Inflammatory macrophage (primary cell): ENCODE measurements at places on chromosomes 7 and 10.

DNA sequence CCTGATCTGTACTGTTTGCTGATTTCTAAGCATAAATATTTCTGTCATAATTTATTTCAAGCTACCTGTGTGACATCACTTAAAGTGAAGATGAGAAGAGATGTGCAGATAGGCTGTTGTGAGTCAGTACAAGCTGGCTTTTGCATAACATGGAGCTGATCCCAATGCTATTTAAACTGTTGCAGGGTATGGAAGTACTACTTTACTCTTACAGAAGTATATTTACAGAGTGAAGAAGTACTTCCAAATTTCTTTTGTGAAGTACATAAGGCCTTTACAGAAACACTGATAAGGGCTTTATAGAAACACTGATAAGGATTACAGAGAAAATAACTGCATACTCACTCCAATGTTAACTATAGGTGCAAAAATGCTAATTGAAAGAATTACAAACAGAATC is 911.6 kb downstream of the LRMDA start:
- DNase-seq, result no peak

DNA sequence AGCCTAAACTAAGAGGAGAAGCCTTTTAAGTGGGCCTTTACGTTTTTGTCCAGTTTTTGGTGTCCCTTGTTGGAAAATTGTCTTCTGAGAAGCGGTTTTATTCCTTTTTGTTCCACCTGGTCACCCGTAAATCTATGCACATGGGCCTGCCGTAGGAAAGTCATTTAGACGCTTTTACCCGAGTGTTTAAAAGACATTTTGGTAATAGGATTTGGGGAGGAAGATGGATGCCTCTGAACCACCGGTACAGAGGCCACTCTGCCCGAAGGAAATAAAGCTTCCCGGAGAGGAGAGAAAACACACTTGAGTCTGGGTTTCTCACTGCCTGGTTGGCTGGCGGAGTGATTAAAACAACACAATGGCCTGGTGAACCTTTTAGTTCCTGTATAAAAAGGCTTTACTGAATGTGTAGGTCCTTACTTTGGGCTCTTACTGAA is 760 bp downstream of the THNSL1 start:
- peak; percentile 16 for DNase-seq

DNA sequence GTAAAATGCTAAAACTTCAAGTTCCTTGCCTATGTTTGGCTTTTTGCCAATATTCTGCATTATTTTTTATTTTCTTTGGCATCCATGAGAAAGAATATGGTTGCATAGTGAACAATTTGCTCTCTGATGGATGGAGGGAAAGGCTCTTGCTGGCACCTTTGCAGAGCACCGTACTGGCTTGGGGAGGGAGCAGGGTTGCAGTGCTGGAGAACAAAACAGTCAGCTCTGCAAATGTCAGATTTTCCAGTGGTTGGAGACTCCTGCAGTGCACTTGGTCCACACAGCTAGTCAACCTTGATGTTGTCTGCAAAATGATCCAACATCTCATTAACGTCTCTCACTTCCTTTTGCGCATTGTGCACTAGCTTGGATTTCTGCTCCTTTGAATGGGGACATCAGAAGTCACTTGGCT is 100.8 kb downstream of the ANLN start:
- DNase-seq, result no peak

GRCh38 chr7:1368184-1368681 is 91.0 kb downstream of the MICALL2 start:
- no peak for DNase-seq

DNA sequence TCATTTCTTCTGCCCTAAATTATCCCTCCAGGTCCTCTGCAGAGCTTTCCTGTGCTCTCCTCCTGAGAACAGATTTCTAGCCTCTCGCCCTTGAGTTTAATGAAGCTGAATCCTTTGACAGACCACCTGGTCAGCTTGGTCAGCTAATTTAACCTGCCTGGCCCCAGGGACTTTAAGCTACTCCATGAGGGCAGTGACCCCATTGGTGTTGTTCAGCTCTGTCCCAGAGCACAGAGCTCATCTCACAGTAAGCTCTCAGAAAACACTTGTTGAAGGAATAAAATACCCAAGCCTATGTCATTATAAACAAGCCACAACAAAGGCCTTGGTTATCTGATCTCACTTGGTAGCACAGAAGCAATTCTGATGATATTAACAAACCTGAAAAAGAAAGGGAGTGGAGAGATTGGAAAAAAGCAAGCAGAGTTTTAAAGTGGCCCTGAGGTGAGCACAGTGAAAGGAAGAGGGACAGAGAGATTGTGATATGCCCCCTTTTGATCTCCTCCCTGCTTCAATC is 24.4 kb downstream of the SLC26A4 start:
- no peak for DNase-seq

DNA sequence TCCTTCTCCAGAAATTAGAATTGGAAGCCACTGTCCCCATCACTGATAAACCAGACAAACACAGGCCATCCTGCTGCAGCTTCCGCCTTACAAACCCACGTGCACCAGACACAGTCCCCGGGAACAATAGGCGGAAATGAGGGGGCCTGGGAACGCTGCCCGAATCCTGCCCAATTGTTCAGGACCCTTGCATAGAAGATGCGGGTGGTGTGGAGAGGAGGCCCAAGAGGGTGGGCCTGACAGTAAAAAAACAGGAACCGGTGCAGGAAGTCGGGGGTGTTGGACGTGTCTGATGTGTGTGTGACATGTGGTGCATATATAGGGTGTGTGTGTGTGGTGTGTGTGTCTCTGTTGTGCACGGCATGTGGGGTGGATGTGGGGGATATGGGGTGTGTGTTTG is 26.5 kb upstream of the CHST15 start:
- peak; percentile 80 for DNase-seq

- DNase-seq, result peak; percentile 4
Observed at GRCh38 chr7:2441430-2442058, 34.7 kb downstream of the GRIFIN start.

- DNase-seq, result no peak
Observed at GRCh38 chr10:73545357-73545756, 45.8 kb downstream of the USP54 start.

DNA sequence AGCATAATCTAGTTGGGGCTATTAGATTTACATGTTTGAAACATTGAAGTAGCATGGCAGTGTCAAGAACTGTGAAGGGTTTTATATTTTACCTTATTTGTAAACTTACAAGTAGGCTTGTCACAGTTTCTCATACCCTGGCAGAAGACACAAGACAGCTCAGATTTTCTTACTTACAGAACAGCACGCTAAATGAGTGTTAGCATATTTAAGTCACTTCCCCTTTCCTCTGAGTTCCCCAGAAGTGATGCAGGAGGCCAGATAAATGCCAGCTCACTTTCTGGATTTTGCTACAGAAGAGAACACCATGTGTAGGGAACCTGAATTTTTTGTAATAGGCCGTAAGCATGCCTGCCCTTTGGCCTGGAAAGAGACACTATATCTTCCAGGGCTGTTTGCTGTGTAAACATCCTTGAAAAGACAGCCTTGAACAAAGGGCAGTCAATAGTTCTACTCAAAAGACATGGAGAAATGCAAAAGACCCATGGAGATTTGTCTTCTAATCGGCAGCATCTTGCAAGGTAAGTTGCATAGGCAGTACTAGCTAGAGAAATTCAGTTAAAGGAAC is 279.1 kb downstream of the PHF14 start:
- no peak for DNase-seq

DNA sequence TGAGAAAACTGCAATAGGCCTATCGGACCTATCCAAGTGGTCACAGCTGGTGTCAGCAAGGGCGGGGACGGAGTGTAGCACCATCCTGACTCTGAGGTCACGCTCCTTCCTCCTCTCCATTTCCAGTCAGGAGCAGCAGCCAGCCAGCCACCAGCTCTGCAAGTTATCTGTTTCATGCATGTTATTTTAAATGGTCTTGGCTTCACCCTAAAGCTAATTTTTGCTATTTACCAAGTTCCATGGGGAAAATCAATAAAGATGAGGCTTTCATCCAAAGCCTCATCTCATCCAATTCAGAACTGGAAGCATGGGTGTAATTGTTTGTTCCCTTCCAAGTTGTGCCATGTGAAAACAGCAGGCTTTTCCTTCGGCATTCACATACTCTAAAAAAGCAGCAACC is 49.3 kb downstream of the ICA1 start:
- DNase-seq, result no peak

DNA sequence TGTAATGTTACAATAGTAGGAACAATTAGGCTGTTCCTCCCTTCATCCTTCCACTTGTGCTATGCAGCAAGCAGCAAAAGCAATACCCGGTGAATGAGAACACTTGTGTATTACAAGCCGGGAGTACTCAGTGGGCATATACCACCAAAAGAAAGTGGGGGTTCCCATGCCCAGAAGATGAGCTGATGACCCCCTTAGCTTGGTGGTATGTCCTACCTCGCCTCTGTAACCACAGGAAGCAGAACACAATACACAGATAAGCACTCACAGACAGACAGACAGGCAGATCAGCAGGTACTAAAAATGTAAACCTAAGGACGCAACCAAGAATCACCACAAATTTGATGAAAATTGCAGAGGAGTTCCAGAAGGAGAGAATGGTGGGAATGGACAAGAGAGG is 15.5 kb upstream of the KIF20B start:
- no peak for DNase-seq

- DNase-seq, result no peak
Observed at GRCh38 chr7:51072281-51072680, 244.3 kb downstream of the COBL start.

DNA sequence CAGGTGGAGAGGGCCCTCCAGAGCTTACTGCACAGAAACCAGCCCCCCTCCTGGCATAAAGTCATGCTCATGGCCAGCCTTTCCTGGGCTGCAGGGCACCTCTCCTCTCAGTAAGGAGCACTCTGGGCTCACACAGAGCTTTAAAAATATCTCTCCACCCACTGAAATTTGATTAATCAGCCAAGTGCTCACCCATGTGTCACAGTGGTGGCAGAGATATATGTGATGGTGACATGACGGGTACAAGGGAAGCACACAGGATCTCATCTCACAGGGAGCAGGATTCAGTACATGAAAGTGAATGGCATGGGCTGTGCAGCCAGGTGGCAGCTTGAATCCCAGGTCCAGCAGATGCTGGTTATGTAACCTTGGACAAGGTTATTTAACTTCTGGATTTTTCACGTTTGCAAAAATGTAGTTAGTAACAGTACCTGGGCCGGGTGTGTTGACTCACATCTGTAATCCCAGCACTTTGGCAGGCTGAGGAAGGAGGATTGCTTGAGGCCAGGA is 144.8 kb downstream of the CALN1 start:
- no peak for DNase-seq

- no peak for DNase-seq
Observed at GRCh38 chr7:116185956-116186355, 24.4 kb upstream of the TES start.

GRCh38 chr7:91020636-91021385 is 243.4 kb upstream of the FZD1 start:
- peak; percentile 1 for DNase-seq

- no peak for DNase-seq
Observed at GRCh38 chr10:120684226-120684625, 166.9 kb upstream of the WDR11 start.

DNA sequence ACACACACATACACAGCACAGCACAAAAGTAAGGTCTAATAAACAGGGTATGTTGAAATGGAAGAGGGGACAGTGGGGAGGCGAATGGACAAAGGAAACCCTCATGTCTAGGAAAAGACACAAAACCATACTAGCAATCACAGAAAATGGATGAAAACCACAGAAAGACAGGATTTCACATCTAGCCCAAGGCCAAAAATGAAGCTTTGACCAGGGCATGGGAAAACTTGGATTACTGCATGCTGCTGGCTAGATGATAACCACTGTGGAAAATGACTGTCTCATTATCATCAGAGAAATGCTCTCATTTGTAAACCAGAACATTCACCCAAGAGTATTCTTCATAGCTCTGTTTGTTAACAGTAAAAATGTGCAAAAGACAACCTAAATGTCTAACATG is 88.2 kb downstream of the SFMBT2 start:
- DNase-seq, result no peak

GRCh38 chr7:155984609-155985405 is 172.5 kb upstream of the SHH start:
- no peak for DNase-seq

DNA sequence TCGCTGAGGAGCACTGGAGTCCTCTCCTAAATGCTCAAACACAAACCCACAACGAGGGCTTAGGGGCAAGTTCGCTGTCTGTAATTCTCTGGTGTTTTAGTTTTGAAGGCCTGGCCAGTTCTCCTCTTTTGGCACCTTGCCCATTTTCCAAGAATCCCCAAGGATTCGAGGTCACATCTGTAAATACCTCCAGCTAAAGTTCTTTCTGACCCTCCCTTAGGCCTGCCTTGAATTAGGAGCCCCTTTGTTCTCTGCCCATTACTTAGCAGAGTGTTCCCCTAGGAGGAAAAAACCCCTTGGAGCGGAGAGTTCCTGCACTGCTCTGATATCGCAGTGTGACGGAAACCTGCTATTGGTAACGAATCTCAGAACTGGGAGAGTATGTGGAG is 743 bp upstream of the PYROXD2 start:
- no peak for DNase-seq
